ENCODE measurements at places on chromosomes 2 and 18.

DNA sequence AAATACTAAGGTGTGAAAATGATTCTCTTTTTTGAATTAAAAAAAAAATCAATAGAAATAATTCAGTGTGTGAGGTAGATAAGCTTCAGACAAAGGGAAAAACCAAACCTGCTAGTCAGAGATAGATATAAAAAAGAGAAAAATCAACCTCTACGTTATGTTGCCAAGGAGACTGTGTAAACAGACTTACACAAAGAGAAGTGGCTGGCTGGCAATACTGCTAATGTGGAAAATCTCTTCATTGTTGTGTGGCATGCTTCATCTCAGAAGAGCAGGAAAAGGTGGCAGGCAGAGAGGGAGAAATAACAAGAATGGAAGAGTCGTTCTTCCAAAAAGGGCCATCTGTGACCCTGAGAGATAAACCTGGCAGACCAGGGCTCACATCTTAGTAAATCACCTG is 200.8 kb downstream of the SLC8A1 start:
- no peak for DNase-seq

DNA sequence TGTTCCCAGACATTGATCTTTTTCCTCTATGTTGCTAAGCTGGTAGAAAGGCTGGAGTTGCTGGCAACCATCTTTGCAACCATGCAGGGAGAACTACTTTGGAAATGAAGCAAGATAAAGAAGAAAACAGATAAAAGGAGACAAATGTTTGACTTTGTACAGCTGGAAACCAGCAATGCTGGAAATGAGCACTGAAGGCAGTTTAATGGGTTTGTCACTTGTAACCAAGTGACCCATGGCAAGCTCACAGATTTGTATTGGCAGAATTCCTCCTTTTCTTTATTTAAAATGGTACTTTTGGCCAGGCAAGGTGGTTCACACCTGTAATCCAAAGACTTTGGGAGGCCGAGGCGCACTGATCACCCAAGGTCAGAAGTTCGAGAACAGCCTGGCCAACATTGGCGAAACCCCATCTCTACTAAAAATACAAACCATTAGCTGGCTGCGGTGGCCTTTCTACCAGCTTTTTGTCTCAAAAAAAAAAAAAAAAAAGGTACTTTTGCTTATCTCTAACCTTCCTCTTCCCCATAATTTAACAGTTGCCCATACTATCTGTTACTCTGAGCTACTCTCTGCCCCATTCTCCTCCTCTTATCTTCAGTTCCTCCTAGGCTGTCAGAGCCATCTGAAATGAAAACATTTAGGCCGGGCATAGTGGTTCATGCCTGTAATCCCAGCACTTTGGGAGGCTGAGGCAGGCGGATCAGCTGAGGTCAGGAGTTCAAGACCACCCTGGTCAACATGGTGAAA is 2.0 kb upstream of the BOLA3 start:
- no peak for DNase-seq

DNA sequence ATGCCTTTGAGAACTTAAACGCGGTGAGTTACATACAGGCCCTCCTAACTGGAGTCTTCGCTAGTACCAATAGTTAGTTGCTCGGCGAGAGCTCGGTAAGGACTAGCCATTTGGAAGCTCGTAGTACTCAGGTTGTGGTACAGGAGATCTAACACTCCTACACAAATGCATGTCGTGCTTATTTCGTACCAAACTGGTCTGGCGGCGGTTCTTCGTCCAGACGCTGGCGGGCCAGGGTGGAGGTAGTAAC is 346 bp upstream of the VRK2 start:
- no peak for DNase-seq

- DNase-seq, result no peak
Measured at GRCh38 chr2:12852135-12852534, 135.4 kb downstream of the TRIB2 start.

DNA sequence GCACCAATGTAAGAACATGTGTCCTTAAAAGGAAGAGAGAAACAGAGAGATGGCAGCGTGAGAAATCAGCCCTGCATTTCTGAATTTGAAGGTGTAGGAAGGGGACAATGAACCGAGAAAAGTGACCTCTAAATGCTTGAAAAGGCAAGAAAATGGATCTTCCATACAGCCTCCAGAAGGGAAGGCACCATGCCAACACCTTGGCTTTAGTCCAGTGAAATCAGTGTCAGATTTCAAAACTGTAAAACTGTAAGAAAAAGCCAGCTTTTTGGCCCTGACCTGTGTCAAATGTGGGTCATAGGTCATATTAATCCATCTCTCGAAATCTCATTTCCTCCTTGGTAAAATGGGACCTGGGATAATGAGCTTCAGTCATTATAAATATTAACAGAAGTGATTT is 762.3 kb downstream of the DCDC2C start:
- no peak for DNase-seq

DNA sequence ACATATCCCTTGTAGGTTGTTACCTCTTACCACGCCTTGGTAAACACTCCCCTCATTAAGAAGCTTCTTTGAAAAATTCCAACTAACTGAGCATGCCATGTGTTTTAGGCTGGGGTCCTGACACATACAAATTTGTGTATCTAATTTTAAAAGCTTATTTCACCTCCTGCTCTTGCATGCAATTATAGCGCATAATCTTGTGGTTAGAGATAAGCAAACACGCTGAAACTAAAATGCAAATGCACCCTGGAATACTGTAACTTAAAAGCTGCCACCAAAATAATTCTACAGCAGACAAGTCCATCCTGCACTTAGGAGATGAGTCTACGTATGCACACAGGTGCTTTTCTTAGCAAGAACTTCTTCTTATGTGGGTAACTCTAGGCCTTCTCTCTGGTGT is 990.2 kb downstream of the TSN start:
- no peak for DNase-seq

GRCh38 chr2:73260338-73260984 is 23.8 kb downstream of the FBXO41 start:
- DNase-seq, result peak; percentile 72

DNA sequence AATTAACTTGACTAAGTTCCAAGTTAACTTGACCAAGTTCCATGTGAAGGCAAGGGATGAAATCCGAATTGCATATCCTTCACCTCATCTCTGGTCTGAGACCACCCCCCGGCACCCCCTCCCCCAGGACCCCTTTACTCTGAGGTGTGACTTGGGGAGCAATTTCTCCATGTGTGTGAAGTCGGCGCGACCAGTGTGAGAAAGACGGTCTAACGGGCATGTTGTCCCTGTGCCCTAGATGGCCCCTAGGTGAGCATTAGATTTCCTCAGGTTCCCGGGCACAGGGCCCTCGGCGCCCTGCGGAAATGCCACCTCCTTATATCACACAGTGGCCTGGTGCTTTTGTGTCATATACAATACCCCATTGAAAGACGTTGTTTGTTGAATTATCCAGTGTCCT is 137.1 kb downstream of the CTIF start:
- DNase-seq, result no peak

GRCh38 chr2:218260742-218261422 is at the start of gene GPBAR1:
Gene GPBAR1 (plus strand): TSS chr2:218261015. CDS start chr2:218262725, 1,710 bp downstream.
- no peak for DNase-seq

- DNase-seq, result no peak
Measured at GRCh38 chr18:24248359-24248758, 109.5 kb downstream of the CABYR start.

DNA sequence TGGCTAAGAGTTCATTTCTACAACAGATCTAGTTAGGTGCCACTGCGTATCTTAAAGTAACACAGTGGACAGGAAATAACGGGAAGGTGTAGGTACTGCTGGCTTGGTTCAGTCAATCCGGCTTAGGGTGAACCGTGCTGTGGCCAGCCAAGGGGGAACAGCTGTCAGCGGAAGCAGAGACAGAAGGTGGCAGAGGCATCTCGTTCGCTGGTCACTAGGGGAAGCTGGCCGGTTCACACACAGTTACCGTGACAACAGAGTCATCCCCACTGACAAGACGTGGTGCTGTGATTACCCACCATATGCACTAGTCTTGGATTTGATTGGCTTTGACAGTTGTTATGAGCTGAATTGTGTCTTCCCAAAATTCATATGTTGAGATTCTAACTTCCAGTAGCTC is 58.8 kb upstream of the HDAC4 start:
- DNase-seq, result no peak

GRCh38 chr18:58549814-58550339 is 79.0 kb downstream of the ALPK2 start:
- DNase-seq, result no peak

DNA sequence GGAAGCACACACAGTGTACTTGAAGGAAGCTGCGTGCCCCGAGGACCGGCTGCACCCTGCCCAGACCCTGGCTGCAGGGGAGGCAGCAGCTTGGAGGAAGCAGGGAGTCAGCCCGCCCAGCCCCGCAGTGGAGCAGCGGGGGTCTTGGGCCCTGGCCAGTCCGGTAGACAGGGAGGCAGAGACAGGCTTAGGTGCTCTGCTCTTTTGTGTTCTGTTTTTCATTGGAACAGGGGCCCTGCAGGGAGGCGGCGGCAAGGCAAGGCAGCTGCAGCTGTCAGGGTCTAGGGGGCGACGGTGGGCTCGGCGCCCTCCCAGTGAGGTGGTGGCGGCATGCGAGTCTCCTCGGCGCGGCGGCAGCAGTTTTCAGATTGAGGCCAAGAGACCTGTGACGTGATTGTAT is 53.3 kb upstream of the TFCP2L1 start:
- DNase-seq, result no peak

DNA sequence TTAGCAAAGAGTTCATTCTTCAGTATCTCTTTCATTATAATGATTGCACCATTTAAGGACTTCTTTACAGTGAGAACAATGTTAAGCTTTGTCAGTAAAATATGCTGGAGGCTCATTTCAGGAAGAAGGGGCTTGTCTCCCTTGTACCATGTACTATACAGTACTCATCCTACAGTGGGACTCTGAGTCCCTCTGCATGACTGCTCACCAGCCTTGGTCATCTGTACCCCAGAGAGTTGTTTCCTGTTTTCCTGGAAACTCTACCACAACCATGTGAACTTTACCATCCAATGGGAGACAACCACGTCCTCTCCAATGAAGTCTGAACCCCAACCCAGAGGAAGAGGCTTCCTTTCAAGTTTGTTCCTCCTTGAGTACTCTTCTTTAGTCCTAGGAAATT is 1171.1 kb upstream of the CRIM1 start:
- no peak for DNase-seq

- DNase-seq, result no peak
Measured at GRCh38 chr2:240451108-240451611, 15.7 kb downstream of the GPC1 start.

- no peak for DNase-seq
Measured at GRCh38 chr18:7221424-7222155, 9.3 kb upstream of the LRRC30 start.

DNA sequence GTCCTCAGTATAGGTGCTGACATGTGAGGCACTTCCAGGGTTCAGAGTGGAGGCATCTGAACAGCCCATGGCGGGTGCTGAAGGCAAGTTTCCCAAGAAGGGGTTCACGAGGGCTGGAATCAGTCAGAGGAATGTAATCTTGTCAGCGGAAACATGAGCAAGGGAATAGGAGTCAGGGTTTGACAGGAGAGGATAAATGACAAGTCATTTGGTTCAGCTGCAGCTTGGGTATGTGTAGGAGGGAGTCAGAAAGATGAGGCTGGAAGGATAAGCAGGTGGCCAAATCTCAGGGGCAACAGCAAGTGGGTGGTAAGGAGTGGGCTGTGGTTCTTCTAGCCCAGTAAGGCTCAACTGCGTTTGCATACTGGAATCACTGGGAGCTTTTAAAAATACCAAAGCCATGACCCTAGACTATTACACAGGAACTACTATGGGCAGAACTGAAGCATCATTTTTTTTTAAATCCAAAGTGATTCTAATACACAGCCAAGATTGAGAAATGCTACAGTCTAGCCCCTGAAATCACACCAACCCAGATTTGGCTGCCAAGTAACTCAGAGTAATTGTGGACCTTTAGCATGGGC is 41.8 kb upstream of the NAB1 start:
- no peak for DNase-seq

GRCh38 chr18:40529478-40529877 is 1425.6 kb upstream of the PIK3C3 start:
- DNase-seq, result no peak

GRCh38 chr18:58288921-58289797 is 245.1 kb downstream of the NEDD4L start:
- DNase-seq, result no peak

- no peak for DNase-seq
Measured at GRCh38 chr2:126300348-126300747, 355.6 kb upstream of the GYPC start.

GRCh38 chr2:184031402-184032147 is 566.8 kb upstream of the ZNF804A start:
- DNase-seq, result no peak

- DNase-seq, result no peak
Measured at GRCh38 chr2:41241325-41242000, 789.6 kb upstream of the SLC8A1 start.

DNA sequence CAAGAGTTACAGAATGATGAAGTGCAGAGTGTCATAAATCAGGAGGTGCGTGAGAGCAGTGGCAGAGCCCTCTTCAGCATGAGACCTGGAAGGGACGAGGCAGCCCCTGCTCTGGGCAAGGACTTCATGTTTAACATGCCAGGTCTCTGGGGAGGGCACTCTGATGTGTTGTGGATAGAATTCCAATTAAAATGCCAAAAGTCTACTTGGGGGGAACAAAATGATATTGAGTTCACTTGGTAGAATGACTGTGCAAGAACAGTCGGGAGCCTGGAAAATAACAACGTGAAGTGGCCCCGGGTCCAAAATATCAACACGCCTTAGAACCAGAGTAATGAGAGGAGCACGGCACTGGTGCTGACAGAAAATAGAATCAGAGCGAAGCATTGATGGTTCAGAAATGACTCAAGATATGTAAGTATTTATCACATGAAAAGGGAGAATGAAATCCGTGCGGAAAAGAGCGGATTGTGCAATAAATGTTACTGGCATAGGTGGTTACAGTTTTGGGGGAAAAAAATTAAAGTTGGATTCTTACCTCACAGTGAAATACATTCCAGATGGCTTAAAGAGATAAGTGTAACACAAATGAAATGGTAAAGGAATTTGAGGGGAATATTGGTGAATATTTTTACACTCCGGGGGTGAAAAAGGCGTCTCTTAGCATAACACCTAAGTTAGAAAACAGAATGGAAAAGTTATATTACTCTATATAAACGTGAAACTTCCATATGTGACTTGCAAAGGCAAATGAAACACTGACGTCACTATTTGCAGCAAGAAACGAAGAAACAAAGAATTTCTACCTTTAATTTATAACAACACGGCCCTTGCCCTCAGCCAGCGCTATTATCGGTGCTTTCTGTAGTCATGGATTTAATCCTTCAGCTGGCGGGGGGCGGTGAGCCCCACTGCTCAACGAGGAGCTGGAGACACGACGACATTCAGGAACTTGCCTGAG is 159.4 kb upstream of the TWIST2 start:
- DNase-seq, result no peak

DNA sequence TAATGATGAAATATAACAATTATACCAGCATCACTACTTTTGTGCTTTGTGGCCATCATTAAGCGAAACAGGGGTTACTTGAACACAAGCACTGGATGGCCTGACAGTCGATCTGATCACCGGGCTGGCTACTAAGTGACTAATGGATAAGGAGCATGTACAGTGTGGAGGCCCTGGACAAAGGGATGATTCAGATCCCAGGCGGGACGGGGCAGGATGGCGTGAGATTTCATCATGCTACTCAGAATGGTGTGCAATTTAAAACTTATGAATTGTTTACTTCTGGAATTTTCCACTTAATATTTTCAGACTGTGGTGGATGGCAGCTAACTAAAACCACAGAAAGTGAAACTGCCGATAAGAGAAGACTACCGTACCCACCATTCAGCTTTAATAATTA is 7.0 kb upstream of the CLIP4 start:
- no peak for DNase-seq
